Fibroblast of skin of left biceps (primary cell): ENCODE measurements at places on chromosomes 6 and 20.

- no peak for DNase-seq
Observed at GRCh38 chr20:64038224-64038564, 2.2 kb downstream of the C20orf204 start.

DNA sequence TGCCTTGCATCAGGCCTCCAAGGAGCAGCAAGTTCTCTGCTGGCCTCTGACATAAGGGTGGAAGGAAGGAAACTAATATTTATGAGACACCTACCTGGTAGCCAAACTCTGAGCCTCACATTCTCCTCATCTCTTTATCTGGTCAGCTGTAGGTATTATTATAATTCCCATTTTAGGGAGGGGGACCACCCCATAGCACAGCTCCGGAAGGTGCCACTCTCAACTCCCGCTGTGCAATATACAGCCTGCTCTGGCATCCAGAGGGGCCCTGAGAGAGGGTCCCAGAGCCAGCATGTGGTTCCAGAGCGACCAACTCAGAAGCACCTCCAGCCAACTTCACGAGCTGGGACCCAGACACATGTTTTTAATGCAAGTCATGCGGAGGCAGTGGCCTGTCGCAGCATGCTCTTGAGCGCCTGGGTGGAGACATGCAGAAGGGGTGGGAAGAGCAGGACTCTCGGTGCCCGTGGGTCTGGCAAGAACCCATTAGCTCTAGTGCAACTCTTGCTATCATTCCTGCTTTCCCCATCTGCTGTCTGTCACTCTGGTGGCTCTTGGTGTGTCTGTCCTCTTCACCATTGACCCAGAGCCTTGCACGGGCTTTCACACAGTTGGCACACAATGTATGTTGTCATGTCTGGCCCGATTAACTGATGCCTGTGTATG lies 15.0 kb upstream of the MYMX start:
- no peak for DNase-seq

DNA sequence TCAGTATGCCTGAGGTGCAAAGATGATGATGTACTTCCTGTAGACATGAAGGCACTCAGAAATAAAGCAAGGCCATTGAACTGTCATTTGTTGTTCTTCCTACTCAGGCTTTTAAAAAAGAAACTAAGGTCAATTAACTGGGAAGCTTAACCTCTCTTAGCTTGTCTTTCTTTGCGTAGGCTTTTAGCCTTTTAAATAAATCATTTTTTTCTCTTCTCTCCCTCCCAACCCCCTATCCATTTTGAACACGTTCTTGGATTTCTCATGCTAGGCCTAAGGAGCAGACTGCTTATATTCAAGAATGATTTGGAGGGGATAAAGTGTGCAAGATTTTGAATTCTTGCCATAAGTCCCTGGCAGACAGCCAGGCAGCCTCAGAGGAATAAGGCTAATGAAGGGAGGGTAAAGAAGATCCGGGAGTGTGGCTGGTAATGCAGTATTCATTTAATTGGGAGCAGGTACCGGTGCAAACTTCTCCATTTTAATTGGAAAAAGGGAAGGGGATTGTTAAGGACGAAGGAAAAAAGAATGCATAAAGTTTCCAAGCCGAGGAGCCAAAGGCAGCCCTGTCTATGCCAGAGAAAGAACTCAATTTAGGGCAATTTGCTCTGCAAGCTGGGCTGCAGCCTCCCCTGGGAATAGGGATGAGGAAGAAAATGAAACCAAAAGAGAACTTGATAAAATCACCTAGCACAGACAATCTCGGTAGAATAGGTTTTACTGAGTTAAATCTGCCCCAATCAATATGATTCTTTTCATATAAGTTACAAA lies 343.8 kb upstream of the MMS22L start:
- peak; percentile 46 for DNase-seq

GRCh38 chr20:46305331-46305972 lies 2.8 kb downstream of the CDH22 start:
- DNase-seq, result no peak

- DNase-seq, result no peak
Observed at GRCh38 chr6:168133687-168134559, 54.9 kb upstream of the FRMD1 start.

GRCh38 chr20:46118481-46119020 lies 437 bp downstream of the CD40 start:
- no peak for DNase-seq

GRCh38 chr6:156720691-156721685 lies 56.2 kb upstream of the ARID1B start:
- no peak for DNase-seq

GRCh38 chr20:50798650-50799049 lies 3.8 kb downstream of the BCAS4 start:
- no peak for DNase-seq

DNA sequence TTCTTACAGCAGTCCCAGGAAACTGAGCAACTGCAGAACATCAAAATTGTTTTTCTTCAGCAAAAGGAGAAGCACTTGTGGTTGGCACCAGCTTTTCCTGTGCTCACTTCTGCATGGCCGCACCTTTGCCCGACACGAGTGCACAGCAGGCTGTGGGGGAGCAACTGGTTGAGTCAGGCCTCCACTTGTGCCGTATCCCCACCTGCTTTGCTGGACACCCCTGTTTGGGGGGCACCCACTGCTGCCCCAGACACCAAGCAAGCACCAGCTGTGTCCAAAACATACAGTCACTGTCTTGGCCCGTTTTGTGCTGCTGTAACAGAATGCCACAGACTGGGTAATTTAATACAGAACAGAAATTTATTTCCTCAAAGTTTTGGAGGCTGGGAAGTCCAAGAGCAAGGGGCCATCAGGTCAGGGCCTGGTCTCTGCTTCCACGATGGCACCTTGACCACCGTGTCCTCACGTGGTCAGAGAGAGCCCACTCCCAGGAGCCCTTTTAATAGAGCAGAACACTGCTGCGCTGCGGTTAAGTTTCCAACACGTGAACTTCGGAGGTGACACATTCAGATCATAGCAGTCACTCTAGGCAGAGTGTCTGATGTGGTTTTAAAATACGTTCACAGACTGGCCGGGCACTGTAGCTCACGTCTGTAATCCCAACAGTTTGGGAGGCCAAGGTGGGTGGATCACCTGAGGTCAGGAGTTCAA lies 8.7 kb upstream of the GMEB2 start:
- no peak for DNase-seq
